Stimulated activated CD4-positive, alpha-beta T cell treated with anti-CD3 and anti-CD28 coated beads, TNF-alpha, amount 100 ng/mL, for 1 hour (primary cell): ENCODE measurements at places on chromosomes 1 and 21.

GRCh38 chr1:70134148-70134547 lies 71.2 kb downstream of the LRRC40 start:
- DNase-seq = no peak

DNA sequence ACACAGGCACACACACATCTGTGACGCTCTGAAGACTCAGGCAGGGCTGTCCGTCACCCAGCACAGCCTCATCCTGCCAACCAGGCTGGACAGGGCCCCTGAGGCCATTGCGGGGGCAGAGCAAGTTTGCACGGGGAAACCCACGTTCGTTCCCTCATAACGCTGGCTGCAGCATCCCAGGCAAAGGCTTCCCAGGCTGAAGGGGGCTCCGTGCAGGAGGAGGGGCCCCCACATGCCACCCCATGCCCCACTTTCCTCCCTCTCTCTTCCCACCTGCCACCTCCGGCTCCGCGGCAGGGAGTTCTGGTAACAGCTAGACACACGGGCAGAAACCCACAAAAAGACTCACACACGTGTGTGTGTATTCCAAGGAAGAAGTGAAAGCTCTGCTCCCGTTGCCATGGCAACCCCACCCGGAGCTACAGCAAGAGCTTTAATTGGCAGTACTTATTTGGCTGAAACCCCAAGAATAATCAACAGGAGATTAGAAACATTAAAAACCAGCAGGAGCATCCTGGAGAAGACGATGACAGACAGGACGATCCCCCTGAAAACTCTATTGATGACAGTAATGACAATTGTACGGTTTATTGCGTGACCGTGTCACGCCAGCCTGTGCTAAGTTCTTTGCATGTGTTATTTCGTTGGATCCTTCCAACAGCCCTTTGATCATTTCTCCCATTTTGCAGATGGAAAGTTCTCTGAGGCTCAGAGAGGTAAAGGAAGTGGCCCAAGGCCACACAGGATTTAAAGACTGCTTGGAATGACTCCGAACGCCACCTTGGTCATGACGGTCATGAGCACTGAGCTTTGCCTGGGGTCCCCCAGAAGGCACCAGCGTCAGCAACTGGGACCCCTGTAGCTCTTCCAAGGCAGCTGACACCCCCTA lies 247.1 kb downstream of the NPHP4 start:
- no peak for DNase-seq

- DNase-seq = no peak
Measured at GRCh38 chr1:204102739-204103430, 30.0 kb downstream of the SOX13 start.

GRCh38 chr21:36854391-36854790 lies 112.1 kb downstream of the HLCS start:
- DNase-seq = no peak

DNA sequence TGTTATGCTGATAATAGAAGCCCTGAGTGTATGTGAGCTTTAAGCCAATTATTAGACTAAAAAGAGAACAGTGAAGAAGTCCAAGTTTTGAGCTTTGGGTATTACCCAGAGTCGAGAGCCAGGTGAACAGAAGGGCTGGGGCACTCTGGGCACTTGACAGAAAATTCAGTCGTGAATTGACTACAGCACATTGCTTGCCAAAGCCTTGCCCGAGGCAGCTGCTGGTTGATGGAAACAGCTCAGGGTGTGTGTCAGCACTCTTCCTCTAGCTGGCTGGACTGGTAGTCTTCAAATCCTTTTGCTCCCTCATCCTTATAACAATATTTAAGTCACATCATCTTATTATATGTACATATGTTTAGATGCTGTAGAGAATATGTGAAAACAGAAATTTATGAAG lies 21.3 kb downstream of the PDE4B start:
- no peak for DNase-seq

GRCh38 chr1:208445758-208446203 lies 201.6 kb upstream of the PLXNA2 start:
- no peak for DNase-seq

DNA sequence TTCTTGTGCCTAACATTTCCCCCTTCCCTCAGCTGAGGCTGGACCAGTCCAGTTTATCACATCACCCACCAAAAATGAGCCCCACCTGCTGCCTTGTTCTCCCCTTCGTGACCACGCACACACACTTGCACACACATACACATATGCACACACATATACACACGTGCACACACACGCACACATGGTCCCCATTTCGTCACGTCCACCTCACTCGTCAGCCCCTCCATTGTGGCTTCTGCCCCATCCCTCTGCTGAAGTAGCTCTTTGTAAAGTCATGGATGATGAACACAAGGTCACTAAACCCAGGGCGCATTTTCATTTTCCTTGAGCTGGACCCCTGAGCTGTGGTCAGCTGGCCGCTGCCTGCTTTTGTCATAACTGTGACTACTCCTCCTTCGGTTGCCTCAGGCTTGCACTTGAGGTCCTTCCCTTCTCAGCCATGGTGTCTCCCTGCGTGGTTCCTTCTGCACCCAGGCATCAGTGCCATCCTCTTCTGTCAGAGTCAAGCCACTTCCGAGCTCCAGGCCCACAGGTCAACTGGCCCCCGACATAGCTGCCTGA lies 93.8 kb downstream of the SYT2 start:
- DNase-seq = no peak

- DNase-seq = no peak
Measured at GRCh38 chr21:31529406-31529805, 130.1 kb upstream of the SOD1 start.
